ENCODE measurements at places on chromosomes 7 and 10.
A peak's percentile ranks its signal among the peaks of the same experiment; 100 is the strongest.

- peak; percentile 88 for DNase-seq
These were observed 4.5 kb upstream of the PLXNA4 start for GRCh38 chr7:132580717-132581285.

DNA sequence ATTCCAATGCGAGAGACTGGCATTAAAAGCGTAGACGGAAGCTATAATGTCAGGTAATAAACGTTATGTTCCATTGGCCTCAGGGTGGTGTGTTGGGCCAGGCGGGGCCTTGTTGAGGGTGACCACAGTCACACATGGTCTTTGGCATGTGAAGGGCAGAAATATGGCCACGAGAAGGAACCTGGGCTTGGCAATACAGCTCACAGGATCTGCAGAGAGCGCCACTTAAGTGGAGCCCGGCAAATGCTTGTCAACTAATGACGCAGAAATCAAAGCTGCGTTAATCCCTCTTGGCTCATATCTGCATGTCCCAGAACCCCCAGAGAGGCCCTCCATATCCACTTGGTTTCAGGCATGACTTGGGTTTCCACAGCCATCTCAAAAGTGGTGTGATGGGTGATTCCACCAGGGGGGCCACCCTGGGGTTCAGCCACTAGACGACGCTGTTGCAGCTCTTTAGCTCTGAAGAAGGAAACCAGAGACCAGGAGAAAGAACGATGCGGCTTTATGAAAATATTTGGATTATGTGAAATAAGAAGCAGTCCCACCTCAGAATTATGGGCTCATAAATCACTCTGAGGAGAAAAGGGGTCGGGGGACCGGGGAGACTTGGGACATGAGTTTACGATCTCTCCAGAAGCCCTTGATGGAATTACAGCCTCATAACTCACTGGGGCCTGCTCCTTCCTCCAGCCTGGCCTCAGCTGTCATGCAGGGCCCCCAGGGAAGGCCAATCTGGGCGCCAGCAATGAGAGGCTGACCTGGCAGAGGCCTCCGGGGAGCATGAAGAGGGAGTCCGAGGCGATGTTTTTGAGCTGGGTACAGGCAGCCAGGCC lies 462.5 kb downstream of the PLXNA4 start:
- DNase-seq = no peak

DNA sequence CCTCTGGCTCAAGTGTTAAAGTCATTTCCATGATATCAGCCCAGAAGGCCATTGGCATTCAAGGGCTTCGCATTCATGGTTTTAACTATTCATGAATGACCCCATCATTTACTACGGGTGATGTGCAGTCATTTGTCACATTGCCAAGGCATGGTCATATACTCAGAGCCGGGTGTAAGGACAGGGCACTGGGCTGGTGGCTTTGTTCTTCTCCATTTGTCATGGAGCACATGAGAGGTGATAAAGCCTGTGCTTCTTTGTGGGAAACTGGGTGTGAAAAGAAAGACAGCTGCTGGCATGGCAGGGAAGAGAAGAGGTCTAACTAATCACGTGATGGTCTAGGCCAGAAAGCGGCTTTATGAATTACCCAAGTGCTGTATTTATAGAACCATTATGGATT lies 132.2 kb upstream of the PLXNA4 start:
- no peak for DNase-seq

DNA sequence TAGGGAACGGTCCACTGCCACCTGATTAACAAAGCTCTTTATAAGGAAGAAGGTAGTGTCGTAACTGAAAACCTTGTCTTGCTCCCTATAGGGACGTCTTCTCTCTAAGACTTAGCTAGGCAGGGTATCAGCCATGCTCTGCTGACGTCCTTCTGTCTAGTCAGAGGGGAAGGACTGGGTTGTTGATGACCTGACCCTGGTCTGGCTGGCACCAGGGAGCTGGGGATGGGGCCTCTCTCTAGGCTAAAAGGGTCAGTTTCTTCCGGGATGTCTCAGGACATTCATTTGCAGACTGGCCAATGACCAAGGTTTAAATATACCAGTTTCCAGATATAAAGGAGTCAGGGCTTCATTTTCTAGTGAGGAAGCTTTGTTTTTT lies 9.6 kb downstream of the CYP17A1 start:
- no peak for DNase-seq

- no peak for DNase-seq
These were observed 14.0 kb upstream of the PCGF5 start for GRCh38 chr10:91206427-91206826.

- DNase-seq = no peak
These were observed at the start of gene RAPGEF5 for GRCh38 chr7:22356701-22357310. Gene RAPGEF5 (minus strand): TSS chr7:22357154. CDS start chr7:22357060, 94 bp downstream.

DNA sequence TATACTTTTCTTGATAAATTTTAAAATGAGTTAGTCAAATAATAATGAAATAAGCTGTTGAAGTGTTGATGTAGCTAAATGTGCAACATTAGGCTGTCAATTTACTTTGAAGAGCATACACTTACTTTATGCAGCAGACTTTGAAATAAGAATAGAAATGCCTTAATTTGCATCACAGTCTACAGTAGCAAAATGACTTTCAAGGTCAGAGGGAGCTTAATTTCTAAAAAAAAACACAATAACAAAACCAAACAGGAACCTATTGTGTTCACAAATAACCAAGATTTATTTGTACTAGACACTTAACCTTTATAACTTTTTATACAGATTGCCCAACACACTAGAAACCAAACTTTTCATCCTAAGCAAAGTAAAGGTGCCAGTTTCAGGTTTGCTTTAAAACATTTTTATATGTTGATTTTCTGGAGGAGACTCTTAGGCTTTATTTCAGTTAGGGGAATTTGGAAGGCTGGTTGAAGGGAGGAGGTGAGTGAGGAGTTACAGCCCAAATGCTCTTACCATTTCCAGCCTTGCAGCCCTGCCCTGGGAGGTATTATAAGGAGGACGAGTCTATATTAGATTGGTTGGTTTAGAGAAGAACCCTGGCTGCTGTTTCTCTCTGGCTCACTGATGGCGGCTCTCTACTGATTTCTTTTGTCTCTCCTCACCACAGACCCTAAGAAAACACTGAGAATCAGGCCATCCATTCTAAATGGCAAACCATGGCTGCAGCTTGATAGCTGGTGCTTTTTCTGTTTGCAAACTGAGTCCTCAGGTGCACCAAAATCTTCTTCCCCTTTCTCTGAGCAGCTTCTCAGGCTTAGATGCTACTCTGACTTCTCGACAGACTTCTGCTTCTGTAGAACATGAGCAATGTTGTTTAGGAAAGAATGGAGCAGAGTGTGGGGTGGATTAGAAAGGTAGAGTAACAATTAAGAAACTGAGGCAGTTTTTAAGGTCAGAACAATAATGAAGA lies 55.2 kb upstream of the RPA3 start:
- no peak for DNase-seq

DNA sequence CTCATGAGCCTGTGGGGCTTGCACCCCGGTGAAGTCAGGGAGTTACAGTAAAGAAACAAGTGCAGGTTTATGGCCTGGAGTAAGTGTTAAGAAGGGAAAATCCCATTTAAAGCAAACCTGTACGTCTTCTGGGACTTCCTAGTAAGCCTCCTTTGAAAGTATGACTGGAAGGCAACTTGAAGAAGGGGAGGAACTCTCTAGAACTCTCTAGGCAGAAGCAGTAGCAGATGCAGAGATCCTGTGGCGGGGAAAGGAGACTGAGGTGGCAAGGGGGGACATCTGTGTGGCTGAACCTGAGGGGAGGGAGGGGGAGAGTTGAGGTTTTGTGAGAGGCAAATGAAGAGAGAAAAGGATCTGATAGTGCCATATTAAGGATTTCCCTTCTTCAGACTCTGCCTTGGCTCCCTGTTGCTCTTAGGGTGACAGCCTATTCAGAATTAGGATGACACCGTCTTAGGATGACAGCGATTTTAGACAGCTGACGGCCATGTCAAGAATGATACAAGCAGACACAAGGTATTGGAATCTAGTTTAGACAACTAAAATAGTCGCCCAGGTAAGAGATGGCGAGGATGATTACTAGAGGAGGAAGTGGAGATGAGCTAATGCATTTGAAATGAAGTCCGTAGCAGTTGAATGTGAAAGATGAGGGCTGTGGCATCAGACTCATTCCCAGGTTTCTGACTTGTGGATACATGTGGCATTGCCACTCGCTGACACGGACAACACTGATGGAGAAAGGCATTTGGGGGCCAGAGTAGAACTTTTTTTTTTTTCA lies 29.0 kb downstream of the CUL1 start:
- no peak for DNase-seq

- no peak for DNase-seq
These were observed 492.5 kb downstream of the ARL4A start for GRCh38 chr7:13179775-13180523.

- no peak for DNase-seq
These were observed 89.4 kb downstream of the FAS start for GRCh38 chr10:89079961-89080360.

- DNase-seq = no peak
These were observed 44.4 kb downstream of the IFIT5 start for GRCh38 chr10:89458784-89459183.

DNA sequence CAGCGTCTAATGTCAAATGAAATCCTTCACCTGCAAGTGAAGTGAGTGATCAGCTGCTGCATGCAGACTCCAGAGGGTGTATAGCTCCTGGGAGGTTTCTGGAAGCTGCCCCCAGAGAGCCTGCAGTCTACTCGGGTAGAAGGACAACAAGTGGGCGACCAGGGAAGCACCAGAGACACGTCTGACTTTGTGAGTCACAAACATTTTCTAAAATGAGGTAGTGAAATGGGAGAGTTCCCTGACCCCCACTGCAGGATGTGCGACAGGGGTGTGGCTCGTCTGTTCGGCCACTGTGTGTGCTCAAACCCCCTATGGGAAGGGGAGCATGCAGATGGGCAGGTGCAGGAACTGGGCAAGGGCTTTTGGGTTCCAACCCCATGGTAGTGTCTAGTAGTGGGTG lies 177.1 kb upstream of the PRKCQ start:
- DNase-seq = no peak

DNA sequence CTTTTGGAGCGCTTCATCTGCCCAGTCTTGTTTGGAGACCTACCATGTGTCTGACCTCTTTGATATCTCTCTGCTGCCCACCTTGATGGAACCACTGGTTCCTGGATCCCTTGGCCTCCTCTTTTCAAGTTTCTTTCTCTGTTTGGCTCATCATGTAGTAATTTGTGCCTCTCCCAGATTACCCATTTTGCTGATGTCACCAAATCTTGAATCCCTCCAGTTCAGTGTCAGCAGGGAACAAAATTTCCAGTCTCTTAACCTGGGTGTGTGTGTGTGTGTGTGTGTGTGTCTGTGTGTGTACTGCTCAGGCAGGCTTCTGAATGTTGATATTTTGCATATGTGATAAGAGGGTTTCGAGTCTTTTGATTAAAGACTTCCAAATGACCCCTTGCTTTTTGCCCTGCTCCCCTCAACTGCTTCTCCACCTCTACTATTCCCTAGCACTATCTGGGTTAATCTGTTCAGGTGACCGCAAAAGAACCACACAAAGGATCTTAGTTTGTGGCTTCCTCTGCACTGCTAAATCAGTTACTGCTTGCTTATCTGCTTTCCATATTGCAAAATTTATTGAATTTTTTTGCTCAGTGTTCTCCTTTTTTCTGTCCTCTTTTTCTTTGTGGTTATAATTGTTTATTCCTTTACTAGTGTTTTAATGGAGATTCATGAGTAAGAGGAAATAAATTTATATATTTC lies 25.7 kb downstream of the MYO3A start:
- DNase-seq = no peak

- no peak for DNase-seq
These were observed 48.4 kb upstream of the GSAP start for GRCh38 chr7:77464589-77464988.

GRCh38 chr10:130487566-130487965 lies 351.4 kb downstream of the GLRX3 start:
- no peak for DNase-seq

DNA sequence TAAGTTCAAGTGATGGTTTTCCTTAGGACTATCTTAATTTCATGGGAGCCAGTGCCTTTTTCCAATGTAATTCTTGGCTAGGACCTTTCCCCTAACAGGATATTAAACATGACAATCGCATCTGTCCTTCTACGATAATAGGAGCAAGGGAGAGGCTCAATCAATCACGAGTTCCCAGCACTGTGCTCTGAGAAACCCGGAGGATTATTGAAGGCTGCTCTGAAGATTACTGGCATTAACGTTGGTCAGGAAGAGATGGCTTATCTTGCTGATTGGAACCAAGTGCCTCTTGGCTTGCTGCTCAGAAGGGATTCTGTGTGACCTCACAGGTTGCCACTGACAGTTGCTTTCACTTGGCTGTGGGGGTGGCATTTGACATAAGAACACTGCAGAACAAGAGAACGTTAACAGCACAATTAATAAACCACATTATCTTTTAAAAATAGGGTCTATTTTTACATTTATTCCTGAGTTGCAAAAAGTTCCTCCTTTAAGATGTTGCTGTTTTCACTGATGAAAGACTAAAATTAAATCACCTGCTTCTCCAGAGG lies 252.1 kb upstream of the TAC1 start:
- DNase-seq = no peak

DNA sequence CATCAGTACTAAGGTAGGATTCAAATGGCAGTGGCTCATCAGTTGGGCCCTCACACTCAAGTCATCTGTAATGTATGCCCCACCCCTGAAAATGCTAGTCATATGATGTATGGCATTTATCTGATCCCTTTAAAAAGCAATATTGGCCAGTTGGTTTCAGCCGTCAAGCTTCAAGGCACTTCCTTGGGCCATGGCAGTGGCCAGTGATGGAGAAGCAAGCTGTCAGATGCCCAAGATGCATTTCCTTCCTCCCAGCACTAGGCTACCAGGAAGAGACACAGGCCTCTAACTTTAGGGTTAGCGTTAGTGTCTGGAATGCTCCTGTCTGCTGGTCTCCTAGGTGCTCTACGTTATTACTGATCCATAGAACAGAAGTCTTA lies 64.1 kb downstream of the PIK3AP1 start:
- DNase-seq = no peak

GRCh38 chr7:25894002-25894901 lies 257.7 kb upstream of the NFE2L3 start:
- DNase-seq = no peak
